Neural progenitor cell (in vitro differentiated cells): ENCODE measurements at places on chromosomes 6 and 20. TPM values are rescaled to one million over a fixed set of nuclear protein-coding genes. Genes with fewer than 3 reads are reported as not detected.

GRCh38 chr6:14113976-14114375 lies 3.6 kb upstream of the CD83 start:
- DNase-seq: no peak

Gene ULBP1
- total RNA-seq: 0.11 and 0.40 TPM in 2 replicates

Gene RAB32
- total RNA-seq: 4.3 and 6.6 TPM in 2 replicates

DNA sequence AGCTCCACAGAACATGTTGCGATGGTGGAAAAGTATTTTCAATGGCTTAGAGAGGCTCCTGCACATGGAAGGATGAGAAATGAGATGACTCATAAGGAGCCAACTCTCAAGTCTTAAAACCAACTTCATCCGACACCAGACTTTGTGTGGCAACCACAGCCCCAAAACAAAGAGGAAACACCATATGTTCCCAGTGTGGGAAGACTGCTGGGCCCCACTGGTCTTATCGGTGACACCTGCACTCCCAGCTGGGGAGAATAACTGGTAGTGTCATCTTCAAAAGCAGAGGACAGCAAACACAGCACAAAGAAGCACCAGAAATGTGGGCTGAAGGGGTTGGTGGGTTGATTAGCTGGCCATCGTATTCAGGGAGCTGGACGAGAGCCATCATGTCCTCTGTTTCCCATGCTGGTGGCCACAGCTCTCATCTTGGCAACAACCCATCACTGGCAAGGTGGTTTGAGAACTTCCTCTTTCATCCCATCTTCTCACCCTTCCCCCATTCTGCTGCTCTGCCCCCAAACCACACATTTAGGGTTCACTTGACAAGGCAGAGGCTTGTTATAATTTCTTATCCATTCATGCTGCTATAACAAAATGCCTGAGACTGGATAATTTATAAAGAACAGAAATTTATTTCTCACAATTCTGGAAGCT lies 46.0 kb upstream of the TASP1 start:
- DNase-seq: no peak

GRCh38 chr6:40244699-40245098 lies 310.4 kb upstream of the MOCS1 start:
- DNase-seq: no peak

Gene MCCD1
- not detected in 2 replicates for total RNA-seq

DNA sequence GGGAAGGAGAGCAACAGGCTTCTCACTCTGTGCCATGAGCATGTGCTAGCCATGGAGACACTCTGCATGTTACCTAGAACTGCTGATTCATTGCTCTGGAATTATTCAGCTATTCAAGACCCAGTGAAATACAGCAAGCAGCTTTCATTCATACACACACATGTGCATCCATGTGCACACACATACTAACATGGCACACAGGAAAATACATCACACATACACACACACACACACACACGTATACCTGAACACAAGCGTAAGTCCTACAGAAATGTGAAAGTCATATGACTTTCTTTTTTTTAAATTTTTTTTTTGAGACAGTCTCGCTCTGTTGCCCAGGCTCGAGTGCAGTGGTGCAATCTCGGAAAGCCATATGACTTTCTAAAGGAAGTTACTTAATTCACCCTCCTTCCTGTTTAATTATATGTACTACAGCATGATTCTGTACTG lies 108.2 kb upstream of the NFATC2 start:
- DNase-seq: no peak

DNA sequence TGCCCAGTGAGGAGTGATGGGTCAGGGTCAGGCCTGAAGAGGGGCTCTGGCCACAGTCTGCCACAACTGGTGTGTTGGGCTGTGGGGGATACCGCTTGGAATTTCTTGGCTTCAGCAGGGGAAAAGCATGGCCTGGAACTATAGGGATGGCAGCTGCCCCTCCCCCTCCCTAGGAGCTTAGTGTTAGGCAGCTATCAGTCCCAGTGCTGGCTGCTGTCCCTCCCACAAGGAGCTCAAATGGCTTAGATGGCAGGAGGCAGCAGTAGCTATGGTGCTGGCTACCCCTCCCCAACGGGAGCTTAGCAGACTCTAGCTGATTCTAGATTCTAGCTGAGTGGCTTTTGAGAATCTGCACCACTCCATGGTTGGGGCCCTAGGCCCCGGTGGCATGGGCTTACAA lies 414.5 kb upstream of the HSF2 start:
- DNase-seq: peak; percentile 72

GRCh38 chr6:127303917-127304316 lies 37.3 kb downstream of the RNF146 start:
- no peak for DNase-seq

- no peak for DNase-seq
These were observed 29.2 kb downstream of the AKAP7 start for GRCh38 chr6:131164506-131164905.
